ENCODE measurements at places on chromosomes 4 and X.

DNA sequence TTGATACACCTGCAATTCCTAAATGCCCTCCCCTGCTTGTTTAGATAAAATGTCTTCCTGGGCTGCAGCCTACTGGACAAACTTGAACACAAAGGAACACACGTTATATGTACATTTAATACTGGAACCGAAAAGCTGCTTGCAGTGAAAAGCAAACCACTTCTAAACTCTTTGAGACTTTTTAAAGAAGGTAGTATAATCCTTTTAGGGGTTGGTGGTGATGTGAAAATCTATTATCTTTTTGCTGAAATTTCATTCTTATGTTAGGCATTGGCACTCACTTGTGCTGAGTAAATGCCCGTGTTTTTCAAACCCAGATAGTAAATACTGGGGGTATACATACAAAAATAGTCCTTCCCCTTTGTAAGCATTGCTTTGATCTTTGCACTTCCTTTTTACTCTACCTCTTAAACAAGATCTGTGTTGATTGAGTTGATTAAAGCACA is 2.2 kb downstream of the NFKB1 start:
- no peak for DNase-seq

DNA sequence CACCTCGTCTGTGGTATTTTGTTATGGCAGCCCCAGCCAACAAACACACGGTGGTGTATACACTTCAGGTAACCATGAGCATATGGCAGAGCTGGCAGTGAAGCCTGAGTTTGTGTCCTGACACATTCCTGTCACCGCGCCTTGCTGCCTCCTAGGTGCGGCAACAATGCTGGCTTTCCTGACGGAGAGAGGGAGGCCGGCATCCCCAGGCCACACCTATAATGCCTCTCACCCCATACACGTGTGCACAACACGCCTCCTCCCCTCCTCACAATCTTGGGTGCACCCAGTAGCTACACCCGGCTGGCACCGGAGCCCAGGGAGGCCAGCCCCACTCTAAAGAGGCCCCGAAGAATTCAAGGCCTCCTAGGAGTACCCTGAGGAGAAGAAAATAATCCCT is 158.5 kb downstream of the NSUN7 start:
- DNase-seq, result no peak

GRCh38 chr4:78990938-78991810 is 51.9 kb upstream of the PAQR3 start:
- no peak for DNase-seq

GRCh38 chr4:153420361-153420760 is 45.8 kb upstream of the TMEM131L start:
- DNase-seq, result no peak

DNA sequence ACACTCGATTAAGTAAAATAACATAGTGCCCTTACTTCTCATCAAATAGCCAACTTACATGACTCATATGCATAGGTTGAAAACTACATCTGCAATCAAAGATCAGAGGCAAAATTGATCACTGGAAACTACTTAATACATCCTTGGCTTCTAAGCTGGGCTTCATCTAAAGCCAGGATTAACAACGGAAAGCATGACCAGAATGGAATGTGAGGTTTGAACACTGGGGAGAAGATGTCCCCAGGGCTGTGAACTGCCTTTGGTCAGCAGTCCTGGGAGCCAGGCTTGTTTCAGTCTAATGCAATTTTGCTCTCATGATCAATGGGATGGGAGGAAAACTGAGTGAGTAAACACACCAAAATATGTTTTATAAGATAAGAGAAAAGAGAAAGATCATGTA is 192.5 kb upstream of the TTC29 start:
- no peak for DNase-seq

- no peak for DNase-seq
Measured at GRCh38 chrX:3326681-3327080, 19.8 kb downstream of the MXRA5 start.

- DNase-seq, result no peak
Measured at GRCh38 chr4:153521999-153522801, 56.0 kb downstream of the TMEM131L start.

GRCh38 chrX:103453655-103454054 is 65.6 kb downstream of the RAB40A start:
- DNase-seq, result no peak

- no peak for DNase-seq
Measured at GRCh38 chr4:16082041-16082425, 1.8 kb downstream of the PROM1 start.

DNA sequence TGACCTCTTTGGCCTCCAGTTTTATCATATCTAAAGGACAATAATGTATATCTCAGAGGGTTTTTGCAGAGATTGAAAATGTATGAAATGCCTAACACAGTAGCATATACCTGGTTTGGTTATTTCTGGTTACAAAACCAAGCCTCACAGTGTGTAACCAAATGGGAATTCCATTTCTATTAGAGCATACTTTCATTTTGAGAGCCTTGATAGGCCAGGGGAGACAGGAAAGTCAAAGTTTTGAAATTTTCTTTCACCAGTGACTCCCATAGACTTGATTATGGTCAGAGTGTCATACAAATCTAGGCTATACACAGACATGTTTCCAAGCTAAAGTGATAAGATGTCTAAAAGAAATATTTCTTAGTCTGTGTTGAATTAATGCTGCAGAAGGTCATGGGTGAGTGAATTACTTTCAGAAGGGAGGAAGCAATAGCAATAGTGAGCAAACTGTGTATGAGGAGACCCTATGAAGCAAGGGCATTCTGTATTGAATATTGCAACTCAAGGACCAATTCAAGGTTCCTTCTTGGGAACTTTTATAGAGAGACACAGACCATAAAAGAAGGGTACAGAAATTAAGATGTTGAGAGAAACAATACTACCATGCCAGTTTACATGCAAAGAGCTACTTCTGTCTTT is 151.1 kb downstream of the PDE5A start:
- DNase-seq, result no peak

DNA sequence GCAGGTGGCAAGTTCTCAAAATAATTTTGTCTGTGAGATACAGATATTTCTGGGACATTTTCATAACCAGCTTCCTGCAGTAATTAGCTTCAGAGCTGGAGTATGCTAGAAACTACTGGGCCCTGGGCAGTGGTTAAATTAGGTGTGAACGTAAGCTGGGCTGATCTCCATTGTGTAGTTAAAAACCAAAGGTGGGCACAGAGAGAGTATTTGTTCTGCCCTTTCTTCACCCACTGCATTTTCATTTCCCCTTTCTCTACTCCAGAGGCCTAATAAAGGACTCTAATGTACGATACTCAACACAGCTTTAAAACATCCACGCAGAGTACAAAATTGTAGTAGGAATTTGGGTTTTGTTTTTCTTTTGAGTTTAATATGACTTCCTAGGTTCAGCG is 252.7 kb downstream of the SPRY1 start:
- no peak for DNase-seq

DNA sequence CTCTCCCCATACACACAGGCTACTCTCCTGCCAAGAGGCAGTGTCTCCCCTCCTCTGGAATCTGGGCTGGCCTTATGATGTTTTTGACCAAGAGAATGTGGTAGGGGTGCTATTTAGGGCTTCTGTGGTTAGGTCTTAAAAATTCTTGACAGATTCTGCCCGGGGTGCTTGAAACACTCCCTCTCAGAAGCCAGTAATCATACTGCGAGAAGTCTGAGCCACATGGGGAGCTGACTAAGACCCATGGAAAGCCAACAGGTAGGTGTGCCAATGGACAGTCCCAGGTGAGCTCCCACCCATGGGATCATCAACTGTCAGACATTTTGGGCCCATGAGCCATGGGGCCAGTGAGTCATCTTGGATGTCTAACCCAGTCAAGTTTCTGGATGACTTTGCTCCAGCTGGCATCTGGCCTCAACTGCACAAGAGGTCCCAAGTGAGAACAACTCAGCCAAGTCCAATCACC is 315.7 kb downstream of the FBXW7 start:
- no peak for DNase-seq

- DNase-seq, result no peak
Measured at GRCh38 chrX:4909348-4909747, 1195.9 kb upstream of the PRKX start.

DNA sequence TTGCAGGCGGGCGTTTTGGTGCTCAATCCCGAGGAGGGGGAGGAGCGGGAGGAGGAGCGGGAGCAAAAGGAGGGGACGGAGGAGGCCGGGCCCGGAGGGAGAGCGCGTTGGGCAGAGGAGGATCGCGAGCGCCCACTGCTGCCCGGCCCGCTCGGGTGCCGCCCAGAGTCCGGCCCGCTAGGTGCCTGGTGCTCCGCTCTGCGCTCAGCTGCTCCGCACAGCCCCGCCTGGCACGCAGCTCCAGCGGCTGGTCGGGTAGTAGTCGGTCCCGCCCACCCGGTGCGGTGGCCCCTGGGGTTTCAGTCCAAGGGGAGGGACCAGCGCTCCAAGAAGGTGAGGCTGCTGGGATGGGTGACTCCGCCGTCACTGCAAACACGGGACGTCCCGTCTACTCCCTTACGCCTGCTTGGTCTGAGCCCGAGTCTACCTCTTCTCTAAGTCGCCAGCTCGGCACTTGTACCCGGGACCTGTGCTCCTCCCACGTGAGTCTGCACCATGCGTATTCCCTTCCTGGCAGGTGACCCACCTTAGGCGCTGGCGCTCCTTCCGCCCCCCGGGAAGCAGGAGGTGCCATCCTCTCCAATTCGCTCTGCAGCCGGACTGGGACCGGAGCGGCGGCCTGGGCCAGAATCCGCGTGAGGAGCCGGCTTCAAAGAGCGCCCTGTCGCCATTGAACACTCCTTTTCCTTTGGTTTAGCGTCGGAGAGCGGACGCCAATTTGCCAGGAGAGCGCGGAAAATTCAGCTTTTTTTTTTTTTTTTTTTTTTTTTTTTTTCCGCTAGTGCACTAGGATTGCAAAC is 405 bp upstream of the HS3ST1 start:
- peak; percentile 62 for DNase-seq

GRCh38 chr4:140926672-140927071 is 170.5 kb upstream of the TBC1D9 start:
- DNase-seq, result no peak

DNA sequence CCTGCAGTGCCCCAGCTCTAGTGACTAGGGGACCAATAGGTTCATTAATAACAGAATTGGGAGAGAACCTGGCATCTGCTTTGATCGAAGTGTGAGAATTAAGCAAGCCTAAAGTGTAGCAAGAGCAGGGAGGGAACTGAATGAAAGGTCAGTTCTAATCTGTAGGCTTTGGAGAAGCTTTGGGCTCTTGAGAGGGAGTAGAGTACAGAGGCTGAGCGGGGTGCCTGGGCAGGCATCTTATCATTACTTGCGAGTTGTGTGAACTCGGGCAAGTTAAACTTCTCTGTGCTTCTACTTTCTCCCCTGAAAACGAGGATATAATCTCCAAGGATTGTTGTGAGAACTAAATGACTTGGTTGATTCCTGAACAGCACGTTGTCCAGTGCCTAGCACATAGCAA is 906 bp upstream of the PARM1 start:
- DNase-seq, result no peak

- no peak for DNase-seq
Measured at GRCh38 chr4:33116871-33117270, 2396.7 kb downstream of the PCDH7 start.

DNA sequence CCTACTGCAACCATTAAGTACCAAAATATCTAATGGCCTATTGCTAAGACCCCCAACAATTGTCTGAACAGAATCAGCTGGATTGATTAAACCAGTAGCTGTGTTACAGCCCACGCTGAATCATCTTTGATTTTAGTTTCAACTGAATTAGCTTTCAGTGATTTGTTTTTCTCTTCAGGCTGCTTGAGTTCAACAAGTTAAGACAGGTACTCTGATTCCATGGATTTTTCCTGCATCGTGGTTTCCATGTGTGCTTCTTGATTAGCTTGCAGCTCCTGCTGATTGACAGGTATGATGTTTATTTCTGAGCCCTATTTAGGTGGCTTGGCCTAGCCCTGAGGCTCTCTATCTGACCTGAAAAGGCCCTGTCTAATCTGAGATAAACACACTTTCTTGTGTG is 91.3 kb downstream of the GUCY2F start:
- no peak for DNase-seq

DNA sequence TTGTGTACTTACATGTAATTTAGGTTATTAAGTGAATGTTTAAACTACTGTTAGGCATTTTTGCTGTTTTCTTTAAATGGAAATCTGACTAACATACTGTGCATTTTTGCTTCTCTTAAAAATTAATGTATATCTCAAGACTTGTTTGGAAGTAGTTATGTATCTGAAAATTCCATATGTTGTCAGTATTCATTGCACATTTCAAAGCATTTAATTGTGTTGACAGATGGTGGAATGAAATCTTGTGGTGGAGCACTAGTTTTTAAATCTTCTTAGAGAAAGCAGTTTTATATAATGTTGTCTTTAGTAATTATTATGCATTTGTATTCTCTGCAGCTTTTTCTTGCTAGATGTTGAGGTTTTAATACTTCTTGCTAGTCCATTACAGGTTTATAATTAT is 71.5 kb upstream of the MSANTD1 start:
- DNase-seq, result no peak

- DNase-seq, result peak; percentile 22
Measured at GRCh38 chr4:48669086-48669485, 111.0 kb downstream of the FRYL start.

DNA sequence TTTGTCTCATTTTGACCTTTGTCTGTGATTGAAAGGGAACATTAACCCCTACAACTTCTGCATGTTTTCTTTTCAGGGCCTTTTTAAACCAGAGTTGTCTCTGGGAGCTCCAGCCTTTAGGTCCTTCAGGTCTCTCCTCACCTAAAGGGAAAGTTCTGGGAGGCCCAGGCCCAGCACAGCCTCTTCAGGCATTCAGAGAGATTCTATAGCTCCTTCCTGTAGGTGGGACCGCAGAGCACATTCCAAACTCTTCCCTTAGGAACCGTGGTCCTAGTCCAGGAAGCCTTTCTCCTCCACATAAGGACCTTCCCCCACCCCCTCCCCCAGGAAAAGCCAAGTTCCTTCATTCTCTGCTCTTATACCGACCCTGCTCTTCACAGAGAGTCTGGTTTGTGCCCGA is 14.9 kb downstream of the NKX6-1 start:
- DNase-seq, result no peak

DNA sequence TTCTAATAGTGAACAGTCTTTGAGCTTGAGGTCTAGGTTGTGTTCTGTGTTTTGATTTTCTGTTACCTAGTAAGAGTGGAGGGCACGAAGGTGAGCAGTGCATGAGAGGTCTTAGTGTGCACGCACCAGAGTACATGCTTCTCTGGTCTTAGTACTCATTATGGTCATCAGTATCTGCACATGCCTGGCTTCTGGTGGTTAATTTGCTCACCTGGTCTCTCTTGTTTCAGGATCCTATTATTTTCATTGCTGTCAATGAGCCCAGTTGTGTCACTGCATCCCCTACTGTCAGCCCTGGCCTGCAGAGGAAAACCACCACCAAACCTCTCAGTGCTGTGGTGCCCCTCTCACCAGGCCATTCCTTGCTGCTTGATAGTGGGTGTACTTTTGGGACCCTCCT is 54.8 kb downstream of the NSUN7 start:
- no peak for DNase-seq
